ENCODE measurements at places on chromosomes 6 and 20.

DNA sequence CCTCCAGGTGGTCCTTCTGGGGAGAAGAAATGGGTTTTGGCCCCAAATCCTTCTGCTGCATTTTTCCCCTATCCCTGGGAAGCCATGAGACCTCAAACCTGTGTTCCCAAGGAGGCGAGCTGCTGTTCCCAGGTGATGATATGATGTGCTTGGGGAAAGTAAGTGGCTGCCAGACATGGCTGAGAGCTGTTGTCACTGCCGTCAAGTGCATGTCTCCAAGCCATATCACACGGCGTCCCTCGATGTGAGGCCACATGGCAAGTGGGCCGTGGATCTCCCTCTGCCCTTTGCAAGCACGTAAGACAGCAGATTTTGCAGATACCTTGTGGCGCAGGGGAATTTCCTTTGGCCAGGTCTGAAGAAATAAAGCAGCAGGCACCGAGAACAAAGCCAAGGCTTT lies 103.7 kb upstream of the CD93 start:
- no peak for DNase-seq

DNA sequence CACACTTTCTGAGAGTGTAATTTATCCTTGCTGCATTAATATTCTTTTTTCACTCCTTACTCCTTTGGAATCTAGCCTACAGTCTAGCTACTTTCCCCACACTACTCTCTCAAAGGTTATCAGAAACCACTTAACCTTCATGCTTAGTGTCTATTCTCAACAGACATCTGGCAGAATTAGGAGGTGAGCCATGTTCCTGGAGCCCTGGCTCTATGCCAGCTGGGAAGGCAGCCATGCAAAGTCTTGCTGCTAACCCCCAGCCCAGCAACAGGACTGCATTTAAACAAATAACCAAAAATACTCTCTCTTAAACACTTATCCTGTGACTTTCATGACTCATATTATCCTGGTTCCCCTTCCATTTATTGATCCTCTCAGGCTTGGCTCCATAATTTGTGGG lies 260.2 kb downstream of the BCKDHB start:
- DNase-seq, result no peak

DNA sequence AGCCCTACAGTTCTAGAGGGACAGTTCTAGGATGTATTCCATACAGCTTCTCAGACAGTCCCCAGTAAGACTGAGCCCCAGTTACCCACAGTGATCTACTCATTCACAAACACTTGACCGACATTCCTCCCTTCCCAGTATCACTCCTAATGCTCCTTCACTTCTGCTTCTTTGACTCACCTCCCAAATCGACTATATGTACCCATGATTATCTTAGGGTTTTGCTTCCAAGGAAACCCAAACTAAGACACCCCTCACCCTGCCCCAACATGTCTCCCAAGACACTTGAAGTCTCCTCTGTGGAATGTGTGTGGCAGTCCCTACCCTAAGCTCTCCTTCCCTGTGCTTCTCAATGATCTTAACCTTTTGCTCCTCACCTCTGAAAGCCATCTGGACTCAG lies 23.6 kb upstream of the TGM6 start:
- DNase-seq, result no peak

DNA sequence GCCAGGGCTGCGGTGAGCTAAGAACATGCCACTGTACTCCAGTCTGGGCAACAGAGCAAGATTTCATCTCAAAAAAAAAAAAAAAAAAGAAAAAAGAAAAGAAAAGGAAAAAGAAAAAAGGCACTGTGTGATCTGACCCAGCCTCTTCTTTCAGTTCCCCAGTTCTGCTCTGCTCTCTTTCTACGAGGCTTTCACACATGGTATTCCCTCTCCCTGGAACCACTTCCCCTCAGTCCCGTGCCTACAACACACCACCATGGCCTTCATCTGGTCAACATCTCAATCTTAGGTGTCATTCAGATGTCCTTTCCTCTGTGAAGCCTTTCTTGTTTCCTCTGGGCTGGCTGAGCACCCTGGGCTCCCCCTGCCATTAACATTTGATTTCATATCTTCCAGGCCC lies 2.3 kb upstream of the DSN1 start:
- no peak for DNase-seq

DNA sequence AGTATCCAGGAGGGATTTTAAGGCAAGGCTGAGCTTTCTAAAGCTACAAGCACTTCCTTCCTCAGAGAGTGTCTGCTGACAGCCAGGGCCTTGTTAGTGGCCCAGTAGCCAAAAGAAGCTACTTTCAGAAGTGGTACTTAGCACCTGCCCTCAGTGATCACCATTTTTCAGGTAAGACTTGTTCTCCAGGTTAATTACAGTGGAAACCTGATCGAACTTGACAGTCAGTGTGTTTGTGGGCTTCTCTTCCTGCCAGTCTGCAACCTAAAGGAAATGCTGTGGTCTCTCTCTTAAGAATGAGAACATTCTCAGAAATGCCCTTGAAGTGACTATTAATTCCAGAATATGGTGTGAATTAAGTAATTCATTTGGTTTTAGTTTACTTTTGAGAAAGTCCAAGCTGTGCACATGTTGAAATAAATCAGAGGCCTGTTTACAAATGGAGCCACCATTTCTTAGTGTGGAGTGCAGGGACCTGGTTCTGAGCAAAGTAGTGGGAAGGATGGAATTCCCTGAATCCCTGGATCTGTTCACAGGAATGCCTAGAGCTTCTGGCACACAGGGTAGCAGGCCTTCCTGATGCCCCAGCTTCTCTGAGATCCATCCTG lies 185.3 kb upstream of the AGPAT4 start:
- no peak for DNase-seq

DNA sequence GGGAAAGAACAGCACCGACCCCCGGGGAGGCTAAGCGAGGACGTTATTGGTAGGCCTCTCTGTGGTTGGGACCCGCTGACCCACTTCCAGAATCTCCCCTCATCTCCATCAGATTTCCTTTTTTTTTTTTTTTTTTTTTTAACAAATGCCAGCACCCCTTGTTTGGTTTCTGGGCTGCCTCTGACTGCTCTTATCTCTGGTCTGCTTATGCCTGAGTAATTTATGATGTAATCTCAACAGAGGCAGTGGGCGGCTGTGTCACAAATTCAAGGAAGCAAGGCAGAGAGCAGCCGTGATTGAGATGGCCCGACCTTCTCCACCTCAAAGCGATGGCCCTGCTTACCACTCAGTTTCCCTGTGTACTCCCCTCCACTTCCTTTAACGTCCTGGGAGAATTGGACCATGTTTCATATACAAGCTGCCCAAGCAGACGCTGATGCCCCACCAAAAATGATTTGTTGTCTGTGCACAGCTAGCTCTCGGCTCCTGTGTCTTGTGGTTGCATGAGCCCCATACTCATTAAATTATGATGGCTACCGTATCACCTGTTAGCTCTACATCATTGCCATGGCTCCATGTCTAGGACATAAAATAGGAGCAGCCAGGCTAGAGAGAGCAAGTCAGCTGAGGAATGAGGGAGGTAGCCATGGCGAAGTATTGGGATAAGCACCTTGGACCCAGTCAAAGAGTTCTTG lies 98.1 kb downstream of the ZNF217 start:
- DNase-seq, result no peak

GRCh38 chr6:143200167-143200770 lies 139.6 kb downstream of the AIG1 start:
- no peak for DNase-seq

DNA sequence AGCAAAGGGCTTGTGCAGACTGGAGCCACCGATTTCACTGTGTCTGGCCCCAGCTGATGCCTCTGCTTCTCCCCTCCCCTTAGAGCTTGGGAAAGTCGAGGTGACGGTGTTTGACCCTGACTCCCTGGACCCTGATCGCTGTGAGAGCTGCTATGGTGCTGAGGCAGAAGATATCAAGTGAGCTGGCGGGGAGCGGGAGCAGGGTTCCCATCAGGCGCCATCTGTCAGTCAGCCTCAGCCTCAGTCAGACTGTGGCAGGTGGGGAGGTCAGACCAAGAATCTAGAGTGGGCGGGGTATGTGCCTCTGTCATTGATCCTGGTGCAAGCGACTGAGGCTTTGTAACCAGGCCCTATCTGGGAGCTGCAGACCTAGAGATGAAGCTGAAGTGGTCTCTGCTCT lies 5.5 kb downstream of the ERGIC3 start:
- DNase-seq, result no peak

DNA sequence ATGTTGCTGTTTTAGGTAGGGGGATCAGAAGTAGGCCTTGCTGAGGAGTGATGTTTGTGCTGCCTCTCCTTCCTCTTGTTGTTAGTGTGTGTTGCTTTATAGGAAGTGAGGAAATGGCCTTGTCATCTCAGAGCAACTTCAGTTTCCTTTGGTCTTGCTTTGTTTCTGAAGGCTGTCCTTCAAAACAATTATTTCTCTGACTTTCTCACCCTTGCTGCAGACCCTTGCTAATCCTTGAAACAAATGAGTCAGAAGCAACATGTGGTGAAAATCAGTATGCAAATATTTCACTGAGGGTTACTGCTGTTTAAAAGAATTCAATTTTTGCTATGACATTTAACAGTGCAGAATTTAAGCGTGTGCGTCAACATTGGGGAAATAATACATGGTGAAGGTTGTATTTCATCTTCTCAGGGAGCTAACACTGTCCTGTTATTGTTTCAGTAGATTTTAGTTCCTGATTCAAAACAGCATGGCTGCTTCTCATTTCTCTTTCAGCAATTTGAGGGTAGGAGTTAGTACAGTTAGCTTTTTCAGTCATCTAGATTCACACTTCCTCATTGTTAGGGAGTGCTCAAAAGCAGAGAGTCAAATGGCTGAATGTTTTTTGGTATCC lies 13.8 kb downstream of the RNF144B start:
- no peak for DNase-seq

GRCh38 chr6:107821591-107821990 lies 2.5 kb downstream of the SCML4 start:
- DNase-seq, result no peak

GRCh38 chr6:115932481-115932880 lies 128.2 kb downstream of the FRK start:
- no peak for DNase-seq

- no peak for DNase-seq
Observed at GRCh38 chr6:16921399-16922110, 160.3 kb upstream of the ATXN1 start.

DNA sequence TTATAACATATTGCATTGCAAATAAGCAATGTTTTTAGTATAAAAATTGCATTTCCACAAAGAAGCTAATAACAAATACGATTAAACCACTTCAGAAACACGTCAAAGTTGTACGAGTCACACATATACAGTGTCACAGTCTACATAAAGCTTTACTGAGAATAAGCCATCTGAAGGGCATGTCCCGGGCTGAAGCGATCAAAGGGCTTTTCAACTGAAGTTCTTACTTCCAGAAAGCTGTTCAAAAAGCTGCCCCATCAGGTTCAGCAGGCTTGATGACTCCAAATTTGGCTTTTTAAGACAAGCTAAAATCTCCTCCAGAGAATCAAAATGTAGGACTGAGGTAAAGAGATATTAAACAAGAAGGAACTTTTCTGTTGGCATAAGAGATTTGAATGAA lies 37.5 kb upstream of the HAO1 start:
- no peak for DNase-seq

GRCh38 chr6:30885481-30885998 lies 1.2 kb downstream of the DDR1 start:
- DNase-seq, result no peak

DNA sequence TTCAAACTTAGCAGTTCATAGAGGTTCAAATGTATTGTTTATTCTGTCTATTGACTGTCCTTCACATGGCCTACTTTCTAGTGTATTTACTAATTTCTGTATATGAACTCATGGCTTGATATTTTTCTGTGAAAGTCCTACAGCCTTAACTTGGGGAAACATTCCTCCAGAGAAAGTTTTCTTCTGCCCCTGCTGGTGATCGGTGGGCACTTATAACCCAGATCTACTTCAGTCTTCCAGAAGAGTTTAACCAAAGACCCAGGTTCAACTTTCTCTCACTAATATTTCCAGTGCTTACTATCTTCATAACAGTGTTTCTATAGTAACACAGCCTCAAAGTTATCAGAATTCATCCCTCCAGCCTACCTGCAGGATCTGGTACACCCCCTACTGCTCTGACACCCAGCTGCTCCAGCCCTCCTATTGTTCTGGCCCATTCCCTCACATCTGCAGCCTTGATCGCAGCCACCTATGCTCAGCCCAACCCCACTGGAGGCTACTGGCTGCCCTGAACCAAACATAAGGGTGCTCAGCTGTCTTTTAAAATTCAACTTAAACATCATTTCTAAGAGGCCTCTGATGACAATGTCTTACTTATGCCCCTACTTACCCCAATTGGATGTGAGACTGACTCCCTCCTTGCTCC lies 72.3 kb downstream of the TBX18 start:
- no peak for DNase-seq

DNA sequence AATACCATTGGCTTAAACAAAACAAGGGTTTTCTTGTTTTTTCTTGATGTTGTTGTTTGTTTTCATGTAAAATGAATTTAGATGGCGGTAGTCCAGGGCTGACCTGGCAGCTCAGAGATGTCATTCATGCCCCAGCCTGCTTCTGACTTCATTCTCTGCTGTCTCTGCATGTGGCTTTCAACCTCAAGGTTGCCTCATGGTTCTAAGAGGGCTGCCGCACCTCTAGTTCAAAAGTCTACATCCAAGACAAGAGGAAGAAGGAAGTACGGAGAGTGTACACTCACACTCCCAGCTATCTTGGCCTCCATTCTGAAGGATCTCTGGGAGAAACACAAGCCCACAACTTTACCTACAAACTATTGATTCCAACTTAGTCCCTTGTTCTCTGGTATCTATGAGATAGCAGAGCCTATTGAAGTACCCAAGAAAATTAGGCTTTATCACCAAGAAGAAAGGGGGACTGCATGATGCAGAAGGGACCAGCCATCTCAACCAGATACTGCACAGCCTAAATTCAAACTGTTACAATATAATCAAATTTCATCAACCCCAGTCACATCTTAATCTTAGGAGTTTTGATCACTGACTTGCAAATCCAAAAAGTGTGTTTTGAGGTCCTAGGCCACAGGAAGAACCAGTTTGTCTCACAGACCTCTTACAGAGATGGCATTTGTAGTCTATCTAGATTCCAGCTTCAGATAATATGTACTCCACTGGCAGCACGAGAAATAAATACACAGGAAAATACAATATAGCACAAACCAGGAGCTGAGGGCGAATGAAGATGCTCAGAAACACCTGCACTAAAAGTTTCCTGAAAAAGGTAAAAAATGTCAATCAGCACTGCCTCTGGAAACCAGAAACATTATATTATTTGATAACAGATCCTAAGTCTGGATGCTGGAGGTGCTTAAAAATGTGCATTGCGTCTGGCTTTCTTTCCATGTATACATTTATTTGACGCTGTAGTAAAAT lies 866 bp upstream of the BTN3A3 start:
- DNase-seq, result no peak

DNA sequence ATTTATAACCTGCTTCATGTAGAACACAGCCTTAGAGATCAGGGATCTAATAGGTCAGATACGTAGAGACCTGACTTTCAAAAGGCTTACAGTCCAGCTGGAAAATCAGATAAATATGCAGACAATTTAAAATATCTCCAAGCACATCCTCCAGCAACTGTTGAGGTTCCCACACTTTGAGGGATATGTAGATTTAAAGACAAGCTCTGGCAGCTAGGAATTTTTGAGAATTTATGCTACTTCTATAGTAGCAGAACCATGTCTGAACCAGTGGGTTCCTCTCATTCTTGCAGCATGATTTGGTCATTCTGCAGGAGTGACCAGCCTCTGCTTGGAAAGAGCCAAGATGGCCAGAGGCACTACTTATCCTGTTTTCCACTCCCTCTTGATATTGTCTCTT lies 60.5 kb downstream of the CYB5R4 start:
- DNase-seq, result no peak

Data from stimulated activated CD4-positive, alpha-beta T cell treated with anti-CD3 and anti-CD28 coated beads, Interleukin-4, amount 100 ng/mL, for 1 hour (primary cell).